ENCODE measurements at places on chromosomes 4 and X.

DNA sequence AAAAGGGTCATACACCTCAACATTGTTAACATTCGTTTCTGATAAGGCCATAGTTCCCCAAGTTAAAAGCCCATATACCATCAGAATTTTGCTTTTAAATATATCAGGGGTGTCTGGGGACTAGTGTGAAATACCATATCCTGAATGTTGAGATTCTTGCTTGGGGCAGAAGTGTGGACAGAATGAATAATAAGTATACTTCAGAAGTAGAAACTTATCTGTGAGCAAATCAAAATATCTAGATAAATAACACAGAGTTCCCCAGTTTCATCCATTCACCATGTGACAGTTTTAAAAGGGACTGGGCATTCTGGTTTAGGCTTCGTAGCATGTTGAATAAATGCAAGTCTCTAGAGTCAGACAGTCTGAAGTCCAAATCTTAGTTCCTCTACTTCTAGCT, 110.5 kb downstream of the CHRNA9 start:
- DNase-seq, result no peak

DNA sequence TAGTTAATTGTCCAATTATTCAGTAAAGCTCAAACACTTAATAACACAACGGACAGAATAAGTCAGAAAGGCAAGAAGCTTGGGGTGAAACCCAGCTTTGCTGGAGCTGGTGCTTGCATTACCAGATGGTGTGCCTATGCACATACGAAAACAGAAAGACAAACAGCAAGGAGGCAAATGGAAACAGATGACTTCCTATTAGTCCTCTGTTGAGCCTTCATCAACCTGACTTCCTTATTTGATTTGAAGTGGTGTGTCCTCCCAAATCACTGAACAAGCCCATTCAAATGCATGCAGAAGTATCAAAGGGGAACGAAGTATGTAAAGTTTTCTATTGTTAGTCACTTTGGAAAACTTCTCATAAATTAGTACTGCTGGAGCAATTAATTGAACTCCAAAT, 166.2 kb downstream of the ATP10D start:
- DNase-seq, result no peak

DNA sequence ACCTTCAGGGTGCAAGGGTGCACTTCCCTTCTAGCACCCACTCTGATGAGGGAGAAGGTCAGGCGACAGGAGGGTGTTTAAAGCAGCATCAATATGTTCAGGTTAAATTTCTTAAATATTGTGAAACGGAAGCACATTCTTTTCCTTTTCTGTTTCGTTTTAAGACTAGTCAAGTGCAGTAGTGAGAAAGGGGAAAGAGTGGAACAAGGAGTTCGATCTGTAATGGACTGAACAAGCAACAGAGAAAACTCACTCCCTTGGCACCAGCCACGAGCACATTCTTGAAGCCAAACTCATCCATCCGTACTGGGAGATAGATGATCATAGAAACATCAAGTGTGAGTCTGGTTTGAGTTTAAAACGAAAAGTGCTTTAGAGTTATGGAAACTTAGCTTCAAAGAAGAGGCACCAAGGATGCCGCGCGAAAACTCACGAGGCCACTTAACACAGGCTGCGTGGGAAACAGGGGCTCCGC, 815 bp downstream of the FAM53A start:
- DNase-seq, result no peak

- no peak for DNase-seq
Observed at GRCh38 chrX:50815120-50815519, 1.1 kb upstream of the SHROOM4 start.

DNA sequence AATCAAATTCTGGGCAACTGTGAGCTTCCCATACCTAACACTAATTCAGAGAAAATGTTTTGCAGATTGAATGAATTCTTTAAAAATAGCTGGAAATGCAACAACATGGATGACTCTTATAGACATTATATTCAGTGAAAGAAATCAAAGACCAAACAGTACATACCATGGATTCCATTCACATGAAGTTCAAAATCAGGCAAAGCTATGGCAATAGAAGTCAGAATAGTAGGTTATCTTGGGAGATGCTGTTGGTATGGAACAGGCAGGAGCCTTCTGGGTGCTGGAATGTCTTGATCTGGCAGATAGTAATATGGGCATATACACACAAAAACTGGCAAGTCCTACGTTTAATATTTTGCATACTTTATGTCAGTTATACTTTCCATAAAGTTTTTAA, 25.5 kb upstream of the CBLL2 start:
- DNase-seq, result no peak

GRCh38 chr4:2335729-2336101, 73.8 kb upstream of the MXD4 start:
- DNase-seq, result no peak

DNA sequence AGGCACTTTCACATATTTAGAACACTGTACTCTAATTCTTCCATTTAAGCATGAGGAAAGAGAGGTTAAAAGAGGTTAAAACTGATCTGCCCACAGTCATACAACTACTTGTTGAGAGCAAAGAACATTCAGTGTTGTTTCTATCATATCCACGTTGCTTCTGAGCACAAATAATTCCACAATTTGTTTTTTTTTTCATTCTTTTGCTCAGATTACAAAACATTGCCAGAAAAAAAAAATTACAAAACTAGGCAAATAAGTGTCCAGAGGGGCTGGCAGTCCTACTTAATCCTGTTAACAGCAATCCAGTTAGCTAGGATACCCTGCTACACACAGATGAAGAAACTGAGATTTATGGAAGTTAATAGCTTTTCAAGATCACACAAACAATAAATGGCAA, 6.3 kb upstream of the USP53 start:
- DNase-seq, result no peak

GRCh38 chr4:10590896-10591295, 93.7 kb downstream of the CLNK start:
- DNase-seq, result no peak

DNA sequence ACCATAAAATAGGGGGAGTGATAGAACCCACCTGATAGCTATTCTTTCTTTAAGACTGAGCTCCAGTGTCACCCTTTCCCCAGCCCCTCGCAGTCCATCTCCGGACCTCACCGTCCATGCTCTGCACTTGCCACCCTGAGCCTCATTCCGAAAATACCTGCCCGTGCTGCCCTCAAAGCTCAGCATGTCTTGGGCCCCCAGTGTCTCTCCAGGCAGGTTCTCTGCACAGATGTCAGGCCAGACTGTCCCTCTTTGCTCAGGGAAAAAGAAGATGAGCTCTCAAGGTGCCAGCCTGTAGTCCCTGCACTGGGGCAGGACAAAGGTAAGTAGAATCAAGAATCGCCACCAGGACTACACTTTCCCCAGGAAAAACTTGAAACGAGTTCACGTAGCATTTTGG, 9.8 kb upstream of the WFS1 start:
- DNase-seq, result no peak

DNA sequence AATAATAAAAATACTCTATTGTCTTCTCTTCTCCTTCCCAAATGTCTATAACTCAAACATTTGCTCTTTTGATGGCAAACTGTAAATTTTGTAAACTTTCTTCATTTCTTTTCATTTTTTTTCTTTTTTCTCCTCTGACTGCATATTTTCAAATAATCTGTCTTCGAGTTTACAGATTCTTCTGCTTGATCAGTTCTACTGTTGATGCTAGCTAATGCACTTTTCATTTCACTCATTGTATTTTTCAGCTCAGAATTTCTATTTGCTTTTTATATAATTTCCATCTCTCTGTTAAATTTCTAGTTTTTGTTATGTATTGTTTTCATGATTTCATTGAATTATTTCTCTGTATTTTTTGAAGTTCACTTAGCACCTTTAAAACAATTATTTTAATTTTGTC, 646.8 kb upstream of the INTU start:
- no peak for DNase-seq

DNA sequence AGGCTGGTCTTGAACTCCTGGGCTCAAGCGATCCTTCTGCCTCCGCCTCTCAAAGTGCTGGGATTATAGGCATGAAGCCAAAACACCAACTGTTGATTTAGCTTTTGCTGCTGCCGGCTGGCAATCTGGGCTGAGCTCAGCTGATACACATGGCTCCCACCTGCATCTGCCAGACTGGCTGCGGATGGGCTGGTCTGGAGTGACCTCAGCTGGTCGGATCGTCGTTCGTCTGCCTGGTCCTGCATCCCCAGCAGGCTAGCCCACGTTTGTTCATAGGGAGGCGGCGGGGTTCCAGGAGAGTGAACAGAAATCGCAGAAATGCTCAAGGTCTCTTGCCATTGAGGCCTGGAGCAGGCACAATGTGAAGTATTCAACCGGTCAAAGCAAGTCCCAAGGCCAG, 74.4 kb upstream of the DDX3X start:
- no peak for DNase-seq

GRCh38 chrX:122046815-122047214, 999.4 kb downstream of the GLUD2 start:
- no peak for DNase-seq

DNA sequence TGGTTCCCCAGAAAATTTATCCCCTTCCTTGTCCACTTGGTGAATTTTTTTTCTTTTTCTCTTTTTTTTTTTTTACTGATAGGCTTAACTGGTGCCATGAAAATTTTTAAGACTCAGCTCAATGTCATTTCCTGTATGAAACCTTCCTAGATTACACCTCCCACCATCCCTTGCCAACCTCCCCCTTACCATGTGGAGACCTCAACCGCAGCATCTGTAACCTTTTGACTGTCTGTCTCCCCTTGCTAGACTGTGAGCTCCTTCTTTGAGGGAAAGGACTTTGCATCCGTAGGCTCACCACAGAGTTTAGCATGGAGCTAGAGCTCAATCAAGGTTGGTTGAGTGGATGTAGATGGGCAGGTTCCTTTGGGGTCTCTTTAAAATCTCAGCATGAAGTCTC, 5.2 kb upstream of the PGRMC1 start:
- no peak for DNase-seq

DNA sequence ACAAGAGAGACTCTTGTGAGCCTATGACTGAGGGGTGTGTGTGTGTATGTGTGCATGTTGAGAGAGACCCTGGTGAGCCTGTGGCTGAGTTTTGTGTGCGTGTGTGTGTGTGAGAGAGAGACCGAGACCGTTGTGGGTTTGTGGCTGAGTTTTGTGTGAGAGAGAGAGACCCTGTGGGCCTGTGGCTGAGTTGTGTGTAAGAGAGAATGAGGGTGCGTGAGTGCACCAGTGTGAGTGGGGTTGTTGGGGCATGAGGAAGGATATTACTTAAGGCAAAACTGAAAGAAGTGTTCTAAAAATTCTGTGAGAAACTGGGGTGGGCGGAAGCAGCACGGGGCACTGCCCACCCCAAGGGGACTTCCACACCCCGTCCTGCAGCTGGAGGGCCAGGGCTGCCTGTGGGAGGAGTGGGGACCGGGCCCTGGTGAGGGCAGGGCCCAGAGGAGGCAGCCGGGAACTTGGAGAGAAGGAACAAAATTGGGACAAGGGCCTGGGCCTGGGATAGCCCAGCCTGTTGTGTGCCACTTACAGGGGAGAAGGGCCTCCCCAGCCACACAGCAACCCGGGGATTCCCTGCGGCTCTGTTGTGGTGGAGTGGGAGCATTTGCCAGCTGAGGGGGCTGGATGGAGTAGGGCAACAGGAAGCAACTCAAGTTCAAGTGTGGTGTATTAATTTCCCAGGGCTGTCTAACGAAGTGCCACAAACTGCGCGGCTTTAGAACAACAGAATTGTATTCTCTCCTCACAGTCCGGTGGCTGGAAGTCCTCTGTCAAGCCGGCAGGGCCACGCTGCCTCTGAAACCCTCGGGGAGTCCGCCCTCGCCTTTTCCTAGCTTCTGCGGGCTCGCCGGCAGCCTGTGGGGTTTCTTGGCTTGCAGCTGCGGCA, 22.1 kb downstream of the TMEM131L start:
- DNase-seq, result no peak

- DNase-seq, result no peak
Observed at GRCh38 chr4:153013202-153013977, 77.3 kb downstream of the FHDC1 start.

DNA sequence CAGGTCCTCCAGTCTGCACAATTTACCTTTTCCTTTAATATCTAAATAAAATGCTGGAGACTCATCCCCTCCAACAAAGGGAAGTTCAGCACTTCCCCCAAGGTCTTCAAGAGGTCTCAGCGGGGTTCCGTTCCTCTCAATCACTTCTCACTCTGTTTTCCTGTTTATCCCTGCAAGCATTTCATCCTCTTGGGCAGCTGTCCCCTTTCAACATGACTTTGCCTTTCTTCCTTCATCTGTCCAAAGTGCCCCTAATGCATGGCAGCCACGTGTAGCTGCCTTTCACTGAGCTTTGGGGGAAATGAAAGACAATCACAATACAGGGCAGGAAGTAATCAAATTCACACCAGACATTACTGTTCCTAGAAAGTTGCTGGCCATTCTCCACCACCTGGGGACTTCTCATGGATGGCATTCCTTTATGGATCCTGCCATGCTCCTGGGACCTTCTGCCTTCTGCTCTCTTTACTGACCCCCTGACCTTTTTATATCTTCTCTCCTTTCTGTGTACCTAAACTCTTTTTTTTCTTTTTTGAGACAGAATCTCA, 79.7 kb upstream of the USP9X start:
- DNase-seq, result no peak

DNA sequence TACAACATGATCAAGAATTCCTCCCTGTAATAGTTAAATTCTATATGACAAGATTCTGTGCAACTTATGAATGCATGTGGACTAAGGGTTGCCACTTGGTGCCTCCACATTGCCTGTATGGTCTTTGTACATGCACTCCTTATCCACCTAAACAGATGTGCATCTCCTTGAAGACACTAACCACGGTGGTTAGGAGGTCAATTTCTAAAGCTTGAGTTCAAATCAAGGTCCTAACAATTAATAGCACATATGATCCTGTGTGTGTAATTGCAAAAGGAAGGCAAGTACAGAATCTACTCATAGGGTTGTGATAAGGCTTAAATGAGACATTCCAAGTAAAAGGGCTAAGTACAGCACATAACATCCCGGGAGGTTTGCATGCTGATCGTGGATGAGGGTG, 1.5 kb upstream of the IL21 start:
- no peak for DNase-seq

GRCh38 chr4:76896614-76897535, 1.1 kb downstream of the SOWAHB start:
- no peak for DNase-seq

GRCh38 chrX:22424919-22425318, 152.2 kb downstream of the CBLL2 start:
- DNase-seq, result no peak

- no peak for DNase-seq
Observed at GRCh38 chr4:31784558-31784957, 1064.4 kb downstream of the PCDH7 start.

- DNase-seq, result no peak
Observed at GRCh38 chr4:184415071-184415470, 59.3 kb downstream of the IRF2 start.

- DNase-seq, result no peak
Observed at GRCh38 chr4:130712038-130712437, 1616.1 kb downstream of the C4orf33 start.

- no peak for DNase-seq
Observed at GRCh38 chrX:36198575-36198974, 279.0 kb downstream of the CFAP47 start.

DNA sequence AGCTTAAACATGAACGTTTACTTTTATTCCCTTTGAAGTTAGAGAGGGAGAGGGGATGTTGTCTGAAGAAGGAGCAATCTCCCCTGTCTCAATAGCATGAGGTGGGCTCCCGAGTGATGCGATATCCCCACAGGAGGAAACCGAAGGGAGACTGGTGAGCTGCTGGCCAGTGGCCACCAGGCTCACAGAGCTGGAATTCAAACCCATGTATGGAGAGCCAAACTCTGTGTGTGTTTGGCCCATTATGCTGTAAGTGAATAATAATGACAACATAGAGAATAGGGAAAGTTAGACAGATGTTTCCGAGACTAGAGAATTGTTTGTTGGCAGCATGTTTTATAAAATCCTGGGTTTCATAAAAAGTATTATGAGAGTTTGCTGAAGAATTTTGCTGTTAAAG, 66.1 kb upstream of the CLNK start:
- DNase-seq, result no peak

Data from esophagus squamous epithelium (tissue), 5 donors.